ENCODE measurements at places on chromosomes 6 and 20. TPM values are rescaled to one million over a fixed set of nuclear protein-coding genes. Genes with fewer than 3 reads are reported as not detected.
A peak's percentile ranks its signal among the peaks of the same experiment; 100 is the strongest.

- DNase-seq: no peak
These were observed 159.4 kb downstream of the QRSL1 start for GRCh38 chr6:106788761-106789160.

DNA sequence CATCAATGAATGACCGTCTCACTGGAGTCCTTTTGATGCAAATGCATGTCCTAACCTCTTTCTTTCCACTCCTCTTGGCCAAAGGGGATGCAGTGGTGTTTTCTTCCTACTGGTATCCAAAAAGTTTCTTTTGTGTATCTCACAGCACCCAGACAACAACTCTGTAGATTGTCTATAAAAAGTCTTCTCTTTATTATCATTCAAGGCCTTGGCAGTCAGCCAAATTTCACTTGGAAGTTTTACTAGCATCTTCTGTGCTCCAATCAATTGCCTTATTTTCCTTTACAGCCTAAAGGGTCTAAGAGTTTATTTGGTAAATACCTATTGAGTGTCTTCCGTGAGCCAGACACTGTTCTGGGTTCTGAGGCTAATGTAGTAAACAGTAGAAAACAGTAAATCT, 150.2 kb upstream of the RNF217 start:
- no peak for DNase-seq

Gene TDRD6
- total RNA-seq: 0.64 TPM

GRCh38 chr20:51492167-51493092, 50.1 kb downstream of the NFATC2 start:
- no peak for DNase-seq

GRCh38 chr6:36907781-36908180, 22.0 kb downstream of the C6orf89 start:
- DNase-seq: no peak

GRCh38 chr20:48945840-48946514, 24.5 kb downstream of the ARFGEF2 start:
- DNase-seq: no peak

- DNase-seq: no peak
These were observed 100.0 kb upstream of the DUSP22 start for GRCh38 chr6:192313-192664.

- no peak for DNase-seq
These were observed 2.6 kb downstream of the SAMD5 start for GRCh38 chr6:147510929-147511590.

- DNase-seq: no peak
These were observed 334.9 kb downstream of the TAF4 start for GRCh38 chr20:61730631-61731362.

GRCh38 chr20:52622081-52622480, 350.1 kb upstream of the TSHZ2 start:
- DNase-seq: no peak

GRCh38 chr6:132712366-132712765, 1.5 kb downstream of the VNN1 start:
- DNase-seq: no peak

DNA sequence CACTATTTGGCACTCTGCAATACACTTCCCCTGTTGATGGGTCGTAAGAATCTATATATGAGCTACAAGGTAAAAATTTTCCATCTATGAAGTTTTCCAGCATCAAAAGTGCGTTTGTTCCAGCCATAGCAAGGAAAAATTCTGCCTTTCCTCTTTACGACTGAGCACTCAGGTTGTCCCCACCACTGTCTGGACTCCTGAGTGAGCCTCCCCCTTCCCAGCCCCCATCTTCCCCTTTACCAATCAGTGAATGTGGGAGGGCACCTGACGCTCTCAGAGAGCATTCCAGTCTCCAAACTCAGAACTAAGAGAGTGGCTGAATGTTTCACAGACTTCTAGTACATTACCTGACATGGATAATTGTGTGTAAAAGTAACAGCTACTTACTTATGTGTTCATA, at the start of gene ALDH8A1:
ALDH8A1 (minus strand) TSS at position 175 of the 400 bp plus-strand sequence; CDS start at position 127, 48 bp downstream.
- no peak for DNase-seq

- DNase-seq: no peak
These were observed 24.3 kb downstream of the VTA1 start for GRCh38 chr6:142171351-142171750.

Gene EFCAB8
- not detected for total RNA-seq

- no peak for DNase-seq
These were observed 174.2 kb upstream of the HDAC2 start for GRCh38 chr6:114144887-114145851.

DNA sequence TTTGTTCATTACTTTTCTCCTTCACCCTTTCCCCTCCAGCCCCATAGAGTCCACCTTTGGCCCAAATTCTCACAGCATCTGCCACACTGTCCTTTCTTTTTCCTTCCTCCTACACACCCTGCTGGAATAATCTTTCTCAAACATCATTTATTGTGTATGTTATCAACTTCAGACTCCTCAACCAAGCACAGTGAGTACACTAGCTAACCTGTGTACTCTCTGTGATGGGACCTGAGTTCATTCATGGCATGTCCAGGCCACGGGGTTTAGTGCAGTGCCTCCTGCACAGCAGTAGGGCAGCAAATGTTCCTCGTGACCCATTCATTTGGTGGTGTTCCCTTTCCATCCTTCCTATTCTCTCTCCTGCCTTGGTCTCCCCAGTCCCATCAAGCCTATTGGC, 7.1 kb upstream of the ARMC12 start:
- no peak for DNase-seq

- no peak for DNase-seq
These were observed 931.5 kb upstream of the EPHA7 start for GRCh38 chr6:94350833-94351232.

DNA sequence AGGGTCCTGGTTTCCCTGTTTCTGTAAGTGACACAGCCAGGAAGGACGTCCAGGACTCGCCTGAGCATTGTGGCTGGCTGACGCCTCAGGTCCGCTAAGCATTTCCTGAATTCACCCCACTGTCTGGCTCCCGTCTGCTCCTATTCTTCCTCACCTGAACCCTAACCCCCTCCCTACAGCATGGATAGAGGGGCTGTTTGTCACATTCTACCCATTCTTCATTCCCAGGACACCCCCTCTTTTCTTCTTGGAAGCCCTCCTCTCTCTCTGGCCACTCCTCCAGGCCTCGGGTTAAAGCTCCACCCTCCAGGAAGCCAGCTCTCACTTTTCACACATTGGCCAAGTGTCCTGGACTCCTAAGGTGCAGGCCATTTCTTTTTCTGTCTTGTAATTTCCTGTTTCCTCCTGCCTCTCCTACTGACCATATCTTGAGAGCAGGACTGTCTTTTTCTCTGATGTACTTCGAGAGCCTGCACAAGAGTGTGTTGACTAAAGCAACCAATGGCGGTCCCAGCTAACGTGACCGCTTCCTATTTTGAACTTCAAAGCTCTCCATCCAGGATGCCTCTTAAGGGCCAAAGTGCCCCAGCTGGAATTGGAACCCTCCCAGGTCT, 24.2 kb upstream of the MYMX start:
- no peak for DNase-seq

- no peak for DNase-seq
These were observed 18.1 kb upstream of the NOL4L start for GRCh38 chr20:32603046-32603726.

DNA sequence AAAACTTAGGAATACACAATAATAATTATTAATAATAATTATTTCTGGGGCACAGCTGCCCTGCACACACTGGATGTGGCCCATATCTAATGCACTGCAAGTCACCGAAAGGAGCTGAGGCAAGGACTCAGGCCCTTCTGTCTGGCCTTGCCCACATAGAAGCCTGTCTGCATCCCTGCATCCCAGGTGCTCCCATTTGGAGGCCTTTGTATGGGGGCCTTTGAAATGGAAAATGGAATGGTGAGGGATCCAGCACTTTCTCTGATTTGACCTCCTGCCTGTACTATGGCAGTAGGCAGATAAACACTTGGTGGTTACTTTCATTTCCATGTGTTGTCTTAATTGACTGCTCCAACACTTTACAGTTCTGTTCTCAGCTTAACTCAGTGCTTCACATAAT, 75.7 kb upstream of the PTCHD4 start:
- no peak for DNase-seq

- no peak for DNase-seq
These were observed 15.5 kb downstream of the MYBL2 start for GRCh38 chr20:43682446-43682845.

Gene PDE10A
- total RNA-seq: 24.5 TPM

Gene PI3
- total RNA-seq: not detected

Gene NXT1
- total RNA-seq: 12.6 TPM

DNA sequence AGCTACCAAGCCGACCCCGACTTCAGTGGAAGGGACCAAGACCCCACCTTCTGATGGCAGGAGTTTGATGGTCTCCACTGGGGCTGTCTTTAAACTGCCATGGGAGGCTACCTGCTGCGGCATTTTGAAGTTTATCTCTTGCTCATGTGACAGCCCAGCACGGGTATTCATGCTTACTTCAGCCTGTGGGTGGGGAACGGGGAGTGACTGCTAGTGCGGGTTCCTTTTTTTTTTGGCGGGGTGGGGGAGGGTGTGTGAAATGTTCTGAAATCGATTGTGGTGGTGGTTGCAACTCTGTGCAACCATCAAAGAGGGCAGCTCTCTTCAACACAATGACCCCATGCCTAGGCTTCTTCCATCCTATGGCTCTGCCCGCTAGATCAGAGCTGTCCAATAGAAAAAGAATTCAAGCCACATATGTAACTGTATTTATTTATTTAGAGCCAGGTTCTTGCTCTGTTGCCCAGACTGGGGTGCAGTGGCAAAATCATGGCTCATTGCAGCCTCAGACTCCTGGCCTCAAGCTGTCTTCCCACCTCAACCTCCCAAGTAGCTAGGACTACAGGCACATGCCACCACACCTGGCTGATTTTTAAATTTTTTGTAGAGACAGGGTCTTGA, 53.7 kb downstream of the PPP1R16B start:
- no peak for DNase-seq

Gene KHDC1L
- 2.2 TPM for total RNA-seq

Gene C6orf118
- total RNA-seq: not detected

- DNase-seq: no peak
These were observed 16.9 kb downstream of the ADGRG6 start for GRCh38 chr6:142318714-142319113.

DNA sequence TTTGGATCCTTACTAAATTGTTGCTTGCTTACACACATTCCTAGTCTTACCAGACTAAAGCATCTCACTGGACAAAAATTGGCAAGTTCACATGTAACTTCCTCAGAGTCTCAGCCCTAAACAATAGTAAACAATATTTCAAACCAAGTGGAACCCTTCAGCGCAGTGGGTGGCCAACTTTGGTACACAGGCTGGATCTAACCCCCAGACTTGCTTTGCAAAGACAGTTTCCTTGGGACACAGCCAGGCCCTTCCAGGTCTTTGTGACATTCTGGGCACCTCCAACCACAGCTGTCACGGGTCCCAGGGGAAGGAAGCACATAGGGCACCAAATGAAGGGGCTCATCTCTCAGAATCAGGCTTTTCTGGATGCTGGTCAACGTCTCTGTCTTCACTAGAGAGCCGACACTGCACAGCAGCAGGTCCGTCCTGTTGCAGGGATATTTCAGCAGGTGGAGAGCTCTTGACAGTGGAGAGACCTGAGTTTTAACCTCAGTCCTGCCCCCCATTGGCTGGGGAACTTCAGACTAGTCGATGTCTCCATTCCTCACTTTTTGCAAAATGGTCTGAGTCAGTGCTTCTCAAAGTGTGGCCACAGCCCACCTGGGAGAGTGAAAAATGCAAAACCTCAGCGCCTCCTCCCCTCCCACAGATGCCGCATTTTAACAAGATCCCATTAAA, 91.4 kb downstream of the BFSP1 start:
- DNase-seq: no peak

- peak; percentile 24 for DNase-seq
These were observed 149.7 kb downstream of the TFAP2C start for GRCh38 chr20:56778765-56779195.

DNA sequence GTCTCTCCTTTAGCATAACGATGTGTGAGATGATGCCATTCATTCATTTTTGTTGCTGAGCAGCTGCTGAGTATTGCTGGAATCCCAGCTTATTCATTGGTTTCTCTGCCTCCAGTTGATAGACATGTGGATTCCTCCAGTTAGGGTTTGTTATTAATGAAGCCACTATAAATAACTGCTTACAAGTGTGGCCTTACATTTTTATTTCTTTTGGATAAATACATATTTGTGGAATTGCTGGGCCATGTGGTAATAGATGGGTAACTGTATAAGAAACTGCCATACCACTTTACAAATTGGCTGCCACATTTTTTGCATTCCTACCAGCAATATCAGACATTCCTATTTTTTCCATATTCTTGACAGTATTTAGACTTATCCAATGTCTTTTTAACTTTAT, 2.6 kb upstream of the HLA-B start:
- DNase-seq: no peak

DNA sequence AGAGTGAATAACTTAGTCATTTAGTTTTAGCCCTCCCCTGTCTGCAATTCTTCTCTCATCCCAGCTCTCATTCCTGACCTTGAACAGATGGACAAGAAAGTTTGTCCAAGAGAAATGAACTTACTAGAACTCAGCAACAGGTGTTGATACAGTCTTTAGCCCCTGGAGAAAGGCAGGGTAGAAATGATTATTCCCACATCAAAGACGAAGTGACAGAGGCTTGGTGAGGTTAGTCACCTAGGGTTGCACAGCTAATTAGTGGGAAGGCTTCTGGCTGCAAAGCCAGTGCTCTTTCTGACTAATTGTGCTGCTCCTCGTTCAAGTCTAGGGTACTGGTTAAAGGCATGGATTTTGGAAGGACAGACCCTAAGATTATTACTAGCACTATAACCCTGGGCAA, 4.5 kb downstream of the ZDHHC14 start:
- DNase-seq: no peak

GRCh38 chr6:14791526-14791925, 454.3 kb upstream of the JARID2 start:
- DNase-seq: no peak

Gene CST2
- total RNA-seq: not detected

Gene PLG
- total RNA-seq: not detected

- DNase-seq: no peak
These were observed 420.9 kb upstream of the FLRT3 start for GRCh38 chr20:14758356-14758755.

Gene DEFB124
- not detected for total RNA-seq
